ENCODE measurements at places on chromosomes 1 and 21.
A peak's percentile ranks its signal among the peaks of the same experiment; 100 is the strongest.

GRCh38 chr1:113255038-113255719 lies 135.1 kb upstream of the MAGI3 start:
- DNase-seq: no peak

GRCh38 chr1:12456979-12457378 lies 161.0 kb downstream of the DHRS3 start:
- no peak for DNase-seq

- no peak for DNase-seq
Observed at GRCh38 chr1:228291906-228292608, 84.2 kb downstream of the OBSCN start.

DNA sequence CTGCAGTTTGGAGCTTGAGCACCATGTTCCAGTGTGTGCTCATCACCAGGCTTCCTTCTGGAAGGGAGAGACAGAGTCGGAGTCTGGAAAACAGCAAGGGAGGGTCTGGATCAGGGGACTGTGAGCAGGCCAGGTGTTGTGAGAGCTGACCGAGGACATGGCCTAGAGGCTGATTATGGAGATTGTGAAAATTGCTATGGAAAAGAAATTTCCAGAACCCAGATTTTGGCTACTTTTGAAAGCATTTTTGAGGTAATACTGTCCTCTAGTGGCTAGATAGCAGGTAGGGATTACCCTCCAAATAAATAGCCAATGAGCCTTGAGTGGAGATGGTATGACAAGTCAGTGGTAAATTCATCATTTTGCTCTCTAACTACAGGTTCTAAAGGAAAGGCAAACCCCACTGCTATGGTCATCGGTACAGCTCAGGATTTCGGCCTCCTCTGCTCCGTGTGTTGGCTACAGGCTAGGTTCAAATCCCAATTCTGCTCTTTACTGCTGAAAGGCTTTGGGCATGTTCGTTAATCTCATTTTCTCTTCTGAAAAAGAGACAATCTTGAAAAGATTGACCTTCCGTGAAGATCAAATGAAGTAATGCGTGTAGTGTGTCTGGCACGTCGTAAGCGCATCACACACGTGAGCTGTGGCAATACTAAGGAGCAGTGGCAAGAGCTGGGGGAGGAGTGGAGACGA lies 1.0 kb upstream of the HAO2 start:
- DNase-seq: no peak

GRCh38 chr1:40143891-40144575 lies 17.2 kb upstream of the RLF start:
- DNase-seq: peak; percentile 49

DNA sequence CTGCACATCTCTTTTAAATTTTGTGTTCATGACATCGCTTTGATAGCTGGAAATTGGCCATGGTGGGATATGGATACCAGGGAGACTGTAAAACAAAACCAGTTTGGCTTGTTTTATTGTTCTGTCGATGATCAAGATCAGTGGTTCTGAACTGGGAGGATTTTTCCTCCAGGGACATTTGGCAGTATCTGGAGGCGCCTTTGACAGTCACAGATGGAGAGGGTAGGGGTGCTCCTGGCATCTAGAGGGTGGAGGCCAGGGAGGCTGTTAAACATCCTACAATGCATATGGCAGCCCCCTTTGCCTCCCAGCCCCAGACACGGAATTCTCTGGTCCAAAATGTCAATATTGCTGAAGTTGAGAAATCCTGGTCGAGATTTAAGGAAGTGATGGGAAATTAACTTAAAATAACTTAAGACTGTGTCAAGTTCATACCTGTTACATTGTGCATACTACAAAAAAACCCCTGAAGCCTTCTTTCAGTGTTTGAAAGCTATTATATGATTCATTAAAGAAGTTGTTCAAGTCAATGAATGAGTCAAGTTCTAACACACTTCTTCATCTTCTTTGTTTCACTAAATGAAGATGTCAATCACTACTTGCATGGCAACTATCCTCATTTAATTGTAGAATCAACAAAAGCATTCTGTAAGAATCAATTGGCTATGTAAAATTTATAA lies 150.9 kb downstream of the KCNJ6 start:
- DNase-seq: no peak

DNA sequence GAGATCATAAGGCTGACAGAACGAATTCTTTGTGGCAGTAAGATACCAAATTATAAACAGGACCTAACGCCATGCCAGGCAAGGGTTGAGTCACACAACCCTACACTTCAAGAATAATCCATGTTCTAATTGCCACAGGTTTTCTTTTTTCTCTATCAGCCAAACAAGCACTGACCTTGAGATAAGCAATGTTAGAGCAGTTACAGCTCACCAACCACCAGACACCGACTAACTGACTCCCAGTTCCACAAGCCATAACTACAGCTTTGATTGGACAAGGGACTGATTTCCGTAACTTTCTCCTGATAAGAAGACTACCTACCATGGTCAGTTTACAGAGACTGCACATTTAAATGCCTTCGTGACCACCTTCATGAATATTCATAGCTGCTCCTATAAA lies 149.6 kb downstream of the PTPRU start:
- no peak for DNase-seq

DNA sequence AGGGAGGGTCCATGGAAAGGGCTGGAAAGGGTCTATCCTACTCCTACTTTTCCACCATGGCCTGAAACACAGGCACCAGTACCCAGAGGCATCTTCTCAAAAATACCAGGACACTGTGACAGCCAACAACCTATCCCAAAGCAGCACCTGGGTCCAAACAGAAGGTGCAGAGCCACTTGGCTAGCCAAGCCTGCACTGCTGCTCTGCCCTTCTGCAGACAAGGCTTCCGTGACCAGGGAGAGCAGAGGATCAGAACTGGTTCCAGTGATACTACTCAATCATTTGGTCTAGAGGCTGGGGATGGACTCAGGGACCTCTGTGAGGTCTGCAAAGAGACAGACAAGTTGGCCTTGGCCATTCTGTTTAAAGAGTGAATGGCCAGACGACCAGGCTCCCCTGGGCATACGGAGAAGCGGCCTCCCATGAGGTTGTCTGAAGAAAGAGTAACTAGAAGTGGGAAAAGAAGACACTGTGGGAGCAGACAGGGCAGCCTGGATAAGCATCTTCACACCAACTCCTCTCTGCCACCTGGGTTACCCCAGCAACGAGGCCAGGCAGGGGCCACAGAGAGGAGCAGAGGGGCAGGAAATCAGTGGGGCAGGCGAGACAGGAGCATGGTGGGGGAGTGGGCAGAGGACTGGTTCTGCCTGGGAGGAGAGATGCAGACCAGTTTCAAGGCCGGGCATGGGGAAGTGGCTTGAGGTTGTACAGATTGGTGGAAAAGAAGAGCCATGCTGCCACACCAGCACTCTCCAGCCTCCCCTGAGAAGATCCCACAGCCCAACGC lies 5.7 kb downstream of the KCNN3 start:
- DNase-seq: no peak

GRCh38 chr1:54132495-54132894 lies 20.3 kb downstream of the CDCP2 start:
- no peak for DNase-seq

DNA sequence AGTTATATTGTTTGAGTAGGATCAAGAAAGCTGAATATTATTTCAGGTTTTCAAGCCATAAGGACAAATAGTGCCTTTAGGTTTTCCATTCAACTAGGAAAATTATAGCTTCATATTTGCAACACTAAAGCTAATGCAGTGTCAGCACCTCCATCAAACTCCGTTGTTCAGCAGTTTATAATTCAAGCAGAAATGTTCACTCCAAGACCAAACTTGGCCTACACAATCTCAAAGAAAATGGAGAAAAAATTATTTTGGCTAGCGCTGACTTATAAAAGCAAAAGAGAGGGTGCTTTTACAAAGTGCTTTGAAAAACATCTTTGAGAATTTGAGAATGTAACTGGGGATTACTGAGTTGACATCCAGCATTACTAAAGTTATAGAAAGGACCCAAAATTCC lies 1.4 kb downstream of the SPAG17 start:
- no peak for DNase-seq

- no peak for DNase-seq
Observed at GRCh38 chr1:54268762-54269297, 68.9 kb downstream of the MRPL37 start.
